Stimulated activated naive CD8-positive, alpha-beta T cell treated with anti-CD3 and anti-CD28 coated beads, Interleukin-15, Interleukin-2, amounts not matched to agents 100 U/mL and 50 U/mL, for 24 hours (primary cell): ENCODE measurements at places on chromosomes 2 and 18.

DNA sequence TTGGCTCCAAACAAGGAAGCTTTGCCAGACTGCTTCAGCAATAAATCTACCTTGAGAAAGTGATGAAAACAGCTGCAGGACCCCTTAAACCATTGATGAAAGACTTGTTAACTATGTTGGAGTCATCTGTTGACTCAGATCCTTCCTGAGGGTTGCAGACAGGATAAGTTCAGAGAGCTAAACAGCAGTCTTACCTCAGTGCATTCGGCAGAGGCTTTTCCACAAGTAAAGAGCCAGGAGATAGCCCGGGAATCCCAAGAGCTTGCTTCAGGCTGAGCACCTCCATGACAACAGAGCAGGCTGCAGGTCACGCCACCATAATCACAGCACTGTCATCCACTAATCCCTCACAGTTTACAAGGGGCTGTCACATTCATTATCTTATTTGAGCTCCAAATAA, 23.7 kb downstream of the KIAA2012 start:
- DNase-seq = no peak

- DNase-seq = no peak
Measured at GRCh38 chr2:26687328-26687727, 5.2 kb upstream of the KCNK3 start.

- no peak for DNase-seq
Measured at GRCh38 chr2:120597595-120598193, 138.0 kb upstream of the GLI2 start.

- DNase-seq = peak; percentile 5
Measured at GRCh38 chr2:162890690-162891311, 52.2 kb upstream of the KCNH7 start.

DNA sequence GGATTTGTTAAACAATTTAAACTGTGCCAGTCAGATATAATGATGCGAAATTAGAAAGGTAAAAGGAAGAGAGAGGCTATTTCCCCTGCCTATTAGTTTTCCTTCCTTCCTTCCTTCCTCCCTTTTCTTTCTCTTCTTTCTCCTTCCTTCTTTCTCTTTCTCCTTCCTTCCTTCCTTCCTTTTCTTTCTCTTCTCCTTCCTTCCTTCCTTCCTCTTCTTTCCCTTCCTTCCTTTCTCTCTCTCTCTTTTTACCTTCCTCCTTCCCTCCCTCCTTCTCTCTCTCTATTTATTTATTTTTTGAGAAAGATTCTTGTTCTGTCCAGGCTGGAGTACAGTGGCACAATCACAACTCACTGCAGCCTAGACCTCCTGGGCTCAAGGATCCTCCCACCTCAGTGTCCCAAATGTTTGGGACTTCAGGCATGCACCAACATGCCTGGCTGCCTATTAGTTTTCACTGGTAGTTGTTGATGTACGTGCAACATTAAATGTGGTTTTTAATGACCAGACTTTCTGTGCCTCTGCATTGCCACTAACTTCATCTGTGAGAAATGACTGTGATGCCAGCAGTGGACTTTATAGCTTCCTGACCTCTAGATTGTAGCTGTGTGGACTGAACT, 48.7 kb upstream of the NFE2L2 start:
- no peak for DNase-seq

- DNase-seq = no peak
Measured at GRCh38 chr18:37698508-37699040, 133.0 kb upstream of the CELF4 start.

DNA sequence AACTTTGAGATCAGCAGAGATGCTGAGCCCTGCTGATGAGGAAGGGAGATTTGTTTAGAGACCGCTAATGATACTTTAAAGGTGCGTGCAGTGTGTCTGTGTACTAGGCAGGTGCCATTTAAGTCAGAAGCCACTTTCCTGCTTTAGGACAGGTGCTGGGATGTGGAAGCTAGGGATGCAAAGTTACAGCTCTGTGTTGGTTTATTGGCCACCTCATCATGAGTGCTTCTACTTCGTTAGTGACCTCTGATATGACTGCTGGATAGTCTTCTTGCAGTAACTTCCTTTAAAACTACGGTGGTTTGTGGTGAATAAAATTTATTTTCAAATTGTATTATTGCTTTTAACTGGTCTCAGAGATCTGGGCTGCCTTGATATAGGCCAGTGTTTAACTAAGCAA, 44.1 kb downstream of the FMNL2 start:
- DNase-seq = no peak

- DNase-seq = no peak
Measured at GRCh38 chr2:221123396-221123795, 448.7 kb downstream of the EPHA4 start.

GRCh38 chr2:23404426-23404825, 19.4 kb downstream of the KLHL29 start:
- no peak for DNase-seq

GRCh38 chr2:11389052-11389420, 44.6 kb upstream of the ROCK2 start:
- DNase-seq = no peak

GRCh38 chr2:96423828-96424227, 81.3 kb downstream of the NEURL3 start:
- no peak for DNase-seq

GRCh38 chr2:195658541-195658890, 1.5 kb downstream of the SLC39A10 start:
- no peak for DNase-seq

- no peak for DNase-seq
Measured at GRCh38 chr2:20515290-20516220, 68.7 kb downstream of the RHOB start.

GRCh38 chr2:13193075-13193474, 476.3 kb downstream of the TRIB2 start:
- DNase-seq = no peak

DNA sequence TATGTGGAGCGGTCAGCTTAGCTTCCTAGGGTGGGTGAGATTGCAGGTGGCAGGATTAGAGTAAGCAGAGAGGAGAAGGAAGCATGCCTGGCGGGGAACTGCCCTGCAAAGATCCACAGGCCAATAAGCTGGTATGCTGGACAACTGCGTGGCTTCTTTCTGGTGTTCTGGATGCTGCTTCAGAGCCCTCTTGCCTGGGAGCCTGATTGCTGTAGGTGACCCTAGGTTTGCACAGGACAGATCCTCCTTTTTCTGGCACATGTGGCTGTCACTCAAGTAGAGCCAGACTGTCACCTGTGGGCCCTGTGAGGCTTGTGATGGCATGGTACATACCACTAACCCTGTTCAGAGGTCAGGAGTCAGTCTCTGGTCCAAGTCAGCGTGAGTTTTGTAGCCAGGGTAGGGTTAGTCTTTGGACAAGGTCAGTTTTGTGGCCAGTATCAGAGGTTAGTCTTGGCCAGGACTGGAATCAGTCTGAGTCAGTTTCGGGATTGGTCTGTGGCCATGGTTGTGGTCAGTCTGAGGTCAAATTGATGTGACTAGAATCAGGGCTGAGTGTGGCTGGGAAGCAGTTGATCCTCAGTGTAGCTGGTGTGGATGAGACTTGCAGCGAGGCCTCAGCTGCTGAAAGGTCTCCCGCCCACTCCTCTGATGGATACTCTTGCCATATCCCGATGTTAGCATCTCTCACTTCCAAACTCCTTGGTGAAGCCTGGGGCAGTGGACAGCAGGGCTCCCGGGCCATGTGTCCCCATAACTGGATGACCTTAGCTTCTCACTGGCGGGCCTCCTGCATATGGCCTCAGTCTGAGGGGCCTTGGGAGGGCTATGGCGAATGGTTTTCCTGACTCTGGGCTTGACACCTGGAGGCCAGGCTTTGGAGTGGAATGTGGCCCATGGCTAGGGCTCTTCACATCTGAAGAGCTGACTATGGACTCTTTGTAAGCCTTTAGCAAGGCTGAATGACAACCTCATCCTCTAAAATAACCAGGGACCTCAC, 260.5 kb downstream of the DYSF start:
- no peak for DNase-seq

- DNase-seq = no peak
Measured at GRCh38 chr2:190158798-190159434, 96.4 kb upstream of the MSTN start.

- no peak for DNase-seq
Measured at GRCh38 chr2:2527148-2527547, 196.1 kb upstream of the MYT1L start.

- no peak for DNase-seq
Measured at GRCh38 chr2:135986507-135986906, 1.1 kb upstream of the DARS1 start.

DNA sequence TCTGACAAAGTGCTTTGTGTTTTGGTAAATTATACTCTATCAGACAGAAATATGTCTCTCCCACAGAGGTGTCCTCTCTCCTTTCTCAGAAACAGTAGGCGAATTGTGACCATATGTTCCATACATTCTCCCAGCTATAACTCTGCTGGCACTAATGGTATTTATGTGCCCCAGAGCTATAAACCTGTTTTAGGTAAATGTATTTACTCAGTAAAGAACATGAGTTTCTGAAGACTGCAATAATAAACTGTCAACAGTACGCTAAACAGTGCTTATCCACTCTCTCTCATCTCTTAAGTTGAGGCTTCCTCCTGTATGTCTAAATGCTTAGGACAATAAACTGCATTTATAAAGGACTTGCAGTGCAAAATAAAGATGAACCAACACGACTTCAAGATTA, 58.5 kb downstream of the ITGA4 start:
- no peak for DNase-seq

DNA sequence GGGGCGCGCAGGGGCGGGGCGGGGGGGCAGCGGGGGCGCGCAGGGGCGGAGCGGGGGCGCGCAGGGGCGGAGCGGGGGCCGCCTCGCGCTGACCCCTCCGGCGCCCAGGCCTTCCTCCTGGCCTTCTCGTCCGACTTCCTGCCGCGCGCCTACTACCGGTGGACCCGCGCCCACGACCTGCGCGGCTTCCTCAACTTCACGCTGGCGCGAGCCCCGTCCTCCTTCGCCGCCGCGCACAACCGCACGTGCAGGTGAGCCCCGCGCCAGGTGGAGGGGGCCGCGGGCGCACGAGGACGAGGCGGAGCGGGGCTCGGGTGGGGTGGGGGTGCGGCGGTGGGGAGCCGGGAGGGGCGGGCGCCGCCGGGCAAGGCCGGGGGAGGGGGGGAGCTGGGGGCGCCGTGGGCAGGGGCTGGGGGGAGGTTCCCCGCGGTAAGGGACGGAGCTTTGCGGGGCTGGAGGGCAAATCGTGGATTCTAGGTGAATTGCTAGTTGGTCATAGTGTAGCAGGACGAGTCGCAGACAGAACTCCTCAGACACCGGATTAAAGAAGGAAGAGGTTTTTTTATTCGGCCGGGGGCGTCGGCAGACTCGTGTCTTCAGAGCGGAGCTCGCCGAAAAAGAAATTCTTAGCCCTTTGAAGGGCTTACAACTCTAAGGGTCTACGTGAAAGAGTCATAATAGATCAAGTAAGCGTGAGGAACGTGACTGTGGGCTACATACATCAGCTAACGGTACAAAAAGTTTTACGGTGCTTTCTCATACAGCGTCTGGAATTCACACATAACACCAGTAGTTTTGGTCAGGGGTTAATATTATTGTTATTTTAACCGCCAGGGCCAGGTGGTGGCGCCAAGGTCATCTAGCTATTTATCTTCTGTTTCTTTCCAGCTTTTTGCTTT, 29.9 kb downstream of the ANO7 start:
- peak; percentile 51 for DNase-seq

DNA sequence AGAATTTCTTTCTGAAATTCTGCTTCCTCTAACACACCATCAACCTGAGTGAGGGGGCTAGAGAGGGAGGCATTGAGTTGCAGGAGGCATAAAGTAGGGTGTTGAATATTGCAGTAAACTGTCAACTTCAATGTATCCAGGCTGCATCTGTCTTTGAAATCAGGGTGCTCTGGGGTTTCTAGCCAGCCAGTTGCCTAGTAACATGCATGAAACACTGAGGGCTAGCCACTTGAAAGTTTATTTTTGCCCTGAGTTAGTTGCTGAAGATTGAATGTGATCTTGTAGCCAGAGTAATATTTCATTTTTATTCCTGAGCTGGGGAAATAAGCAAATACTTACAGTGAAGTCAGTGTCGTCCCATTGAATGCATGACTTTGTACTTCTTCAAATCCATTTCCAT, 41.9 kb downstream of the LHCGR start:
- no peak for DNase-seq

DNA sequence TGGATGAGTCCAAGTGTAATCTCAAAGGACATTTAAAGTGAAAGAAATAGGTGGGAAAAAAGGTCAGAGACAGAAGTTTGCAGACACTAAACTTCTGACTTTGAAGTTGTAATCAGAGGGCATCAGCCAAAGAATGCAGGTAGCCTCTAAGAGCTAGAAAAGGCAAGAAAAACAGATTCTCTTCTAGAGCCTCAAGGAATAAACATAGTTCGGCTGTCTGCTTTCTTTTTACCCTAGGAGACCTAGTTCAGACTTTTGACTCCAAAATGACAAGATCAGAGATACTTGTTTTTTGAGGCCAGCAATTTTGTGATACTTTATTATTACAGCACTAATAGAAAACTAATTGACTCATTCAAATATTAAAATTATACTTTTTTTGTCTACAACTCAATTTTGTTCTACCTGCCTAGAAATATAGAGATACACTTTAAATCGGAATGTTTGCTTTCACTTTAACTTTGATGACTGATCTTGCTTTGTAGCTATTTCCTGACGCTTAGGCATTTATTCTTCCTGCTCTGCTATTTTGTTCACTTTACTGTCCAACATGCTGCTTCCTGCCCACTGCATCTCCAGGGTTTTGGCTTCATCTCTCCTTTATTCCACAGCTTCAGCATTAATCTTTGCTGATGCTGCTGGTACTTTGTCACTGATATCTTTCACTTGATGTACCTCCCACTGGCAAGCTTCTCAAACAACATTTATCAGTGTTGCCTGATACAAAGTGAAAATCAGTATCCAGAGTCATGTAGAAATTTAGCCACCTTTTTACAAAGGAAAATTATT, 272.5 kb downstream of the DSEL start:
- no peak for DNase-seq

DNA sequence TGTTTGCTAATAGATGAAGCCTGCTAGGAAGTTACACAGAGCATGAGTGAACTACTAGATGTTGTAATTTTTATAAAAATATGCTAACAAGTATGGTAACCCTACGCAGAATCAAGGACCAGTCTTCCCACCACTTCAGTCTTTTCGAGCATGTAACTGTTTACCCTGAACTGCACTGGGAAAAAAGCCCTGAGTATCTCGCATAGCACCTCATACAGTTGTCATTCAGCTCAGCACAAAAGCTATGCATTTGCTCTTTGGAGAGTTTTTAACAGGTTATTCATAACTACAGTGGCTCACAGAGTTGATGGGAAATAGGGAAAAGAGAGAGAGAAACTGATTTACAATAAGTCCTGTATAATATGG, 42.7 kb downstream of the DYNC1I2 start:
- DNase-seq = no peak

DNA sequence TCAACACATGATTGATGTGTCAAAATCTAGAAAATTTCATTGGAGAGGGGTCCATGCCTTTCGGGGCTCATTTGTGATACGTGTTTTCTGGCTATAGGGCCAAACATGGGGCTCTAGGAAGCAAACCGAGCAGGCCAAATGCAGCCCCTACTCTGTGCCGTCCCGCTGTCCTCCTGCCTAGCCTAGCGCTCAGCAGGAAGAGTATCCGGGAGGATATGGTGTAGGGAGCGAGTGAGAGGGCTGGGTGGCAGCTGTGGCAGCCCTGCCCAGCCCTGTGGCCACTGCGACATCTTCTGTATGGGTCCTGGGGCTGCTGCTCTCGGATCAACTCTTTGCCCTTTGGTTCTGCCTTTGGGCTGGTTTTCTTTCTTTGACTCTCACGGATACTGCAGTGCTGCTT, 120.1 kb upstream of the MAP3K20 start:
- no peak for DNase-seq

- no peak for DNase-seq
Measured at GRCh38 chr18:25077038-25077943, 274.7 kb downstream of the ZNF521 start.
